NCI-H1048 (cell line): ENCODE measurements at places on chromosomes 6 and 20.

GRCh38 chr20:25046736-25047666 is 10.9 kb downstream of the ACSS1 start:
- DNase-seq: no peak

GRCh38 chr6:82195619-82196018 is 51.9 kb downstream of the IBTK start:
- no peak for DNase-seq

DNA sequence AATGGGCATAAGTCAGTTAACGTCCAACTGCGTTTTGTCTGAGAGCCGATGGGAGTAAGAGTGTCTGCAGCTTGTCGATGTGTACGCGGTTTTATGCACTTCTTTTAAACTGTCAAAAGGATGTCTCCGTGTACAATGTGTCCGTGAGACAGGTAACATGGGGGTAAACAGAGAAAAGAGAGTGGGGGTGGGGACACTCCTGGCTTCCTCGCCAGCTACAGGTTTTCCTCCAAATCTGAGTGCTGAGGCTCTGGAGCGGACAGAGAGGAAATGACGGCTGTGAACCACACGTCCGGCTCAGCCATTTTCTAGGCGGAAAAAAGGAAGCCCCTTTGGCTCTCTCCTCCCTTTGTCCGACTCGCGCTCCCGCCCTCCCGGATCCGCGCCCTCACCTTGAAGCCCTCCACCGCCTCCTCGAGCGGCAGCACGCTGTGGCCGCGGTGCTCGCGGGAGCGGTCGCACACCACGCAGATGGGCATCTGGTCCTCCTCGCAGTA is 916 bp downstream of the TRIM27 start:
- DNase-seq: no peak

GRCh38 chr6:107633680-107634323 is 143.9 kb downstream of the SOBP start:
- no peak for DNase-seq

DNA sequence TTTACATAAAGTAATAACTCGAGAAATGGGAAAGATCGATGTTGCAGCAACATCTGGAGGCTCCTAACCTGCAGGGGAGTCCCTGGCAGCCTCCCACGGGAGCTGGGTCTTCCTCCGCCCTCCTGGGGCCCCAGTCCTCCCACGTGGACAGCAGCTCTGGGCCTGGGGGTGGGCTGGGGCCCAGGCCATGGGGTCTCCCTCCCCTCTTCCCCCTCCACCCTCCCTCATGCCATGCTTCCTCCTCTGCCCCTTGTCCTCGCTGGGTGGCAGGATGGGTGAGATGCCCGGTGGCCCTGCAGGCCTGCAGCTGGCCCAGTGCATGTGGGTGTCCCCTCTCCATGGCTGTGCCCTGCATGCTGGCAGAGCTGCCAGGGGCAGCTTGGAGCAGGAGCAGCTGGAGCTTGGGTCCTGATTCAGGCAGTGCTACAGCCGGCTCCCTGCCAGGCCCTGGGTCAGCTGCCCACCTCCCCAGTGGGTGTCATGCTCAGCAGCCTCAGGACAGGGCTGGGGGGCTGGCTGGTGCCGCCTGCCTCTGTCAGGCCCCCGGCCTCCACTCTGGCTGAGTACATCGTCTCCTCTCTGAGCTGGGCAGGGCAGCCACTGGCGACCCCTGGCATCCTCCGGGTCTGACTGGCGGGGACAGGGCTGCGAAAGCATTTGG is 48.9 kb upstream of the BHLHE23 start:
- no peak for DNase-seq

DNA sequence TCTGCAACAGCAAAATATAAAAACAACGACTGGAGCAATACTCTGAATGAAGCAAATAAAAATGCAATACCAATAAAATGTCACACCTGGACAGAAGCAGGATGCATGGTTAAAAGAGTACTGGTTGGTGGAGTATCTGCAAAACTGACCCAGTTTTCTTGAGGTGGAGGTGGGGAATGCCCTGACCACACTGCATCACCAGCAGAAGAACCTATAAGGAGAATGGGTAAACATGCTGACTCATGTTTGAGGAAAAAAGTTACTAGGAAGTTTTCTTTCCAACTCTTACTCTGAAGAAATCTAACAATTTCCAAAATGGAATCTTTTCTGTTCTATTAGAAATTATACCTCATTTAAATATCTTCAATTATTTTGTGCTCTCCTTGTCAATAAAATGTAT is 43.6 kb downstream of the REPS1 start:
- no peak for DNase-seq

DNA sequence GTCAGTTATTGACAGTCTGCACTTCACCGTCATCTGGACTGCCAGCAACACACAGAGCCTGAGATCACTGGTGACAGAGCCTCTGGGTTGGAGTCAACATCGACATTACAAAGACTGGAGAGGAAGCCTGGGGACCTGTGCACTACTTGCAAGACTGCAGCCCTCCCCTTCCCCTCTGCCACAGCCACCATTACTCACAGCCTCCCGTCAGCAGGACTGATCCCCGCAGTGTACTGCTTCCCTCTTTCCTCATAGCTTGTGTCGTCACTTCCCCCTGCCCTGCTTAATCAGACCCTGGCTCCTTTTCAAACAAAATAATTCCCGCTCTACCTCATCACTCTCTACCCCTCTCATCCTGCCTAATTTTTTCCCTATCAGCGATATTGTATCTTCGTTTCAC is 235.5 kb upstream of the KCNQ5 start:
- DNase-seq: no peak

- no peak for DNase-seq
Measured at GRCh38 chr20:4227085-4227821, 211.9 kb upstream of the RNF24 start.

- no peak for DNase-seq
Measured at GRCh38 chr20:51487565-51488268, 54.8 kb downstream of the NFATC2 start.

- no peak for DNase-seq
Measured at GRCh38 chr6:1136827-1137226, 175.1 kb upstream of the FOXQ1 start.
